Left ventricle myocardium inferior (tissue), 1 donor: ENCODE measurements at places on chromosomes 7 and 10. TPM values are rescaled to one million over a fixed set of nuclear protein-coding genes. Genes with fewer than 3 reads are reported as not detected.

DNA sequence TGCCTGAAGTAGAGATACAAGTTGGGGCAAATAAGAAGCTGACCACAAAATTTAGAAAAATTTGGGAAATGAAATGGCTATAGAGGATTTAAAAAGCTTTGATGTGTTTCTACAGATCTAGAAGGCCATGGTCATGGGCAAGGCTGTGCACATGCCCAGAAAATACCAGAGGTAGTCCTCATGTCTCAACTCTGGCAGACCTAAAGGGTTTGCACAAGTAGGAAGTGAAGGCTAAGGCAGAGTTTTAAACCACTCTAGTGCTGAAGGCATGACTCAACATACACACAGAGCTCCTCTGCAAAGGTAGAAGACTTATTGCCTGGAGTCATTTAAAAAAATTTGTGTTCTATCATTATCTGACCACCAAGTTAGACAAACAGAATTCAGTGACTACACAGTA is 364.6 kb downstream of the CCSER2 start:
- H3K4me1 ChIP-seq = no peaks in the 10 kb centered on the region
- H3K27me3 ChIP-seq = peaks cover 5% of the 10 kb centered on the region
- no peak overlapping the region for H3K27ac ChIP-seq
- no peaks in the 10 kb centered on the region for H3K36me3 ChIP-seq
- no peak overlapping the region for H3K4me3 ChIP-seq

DNA sequence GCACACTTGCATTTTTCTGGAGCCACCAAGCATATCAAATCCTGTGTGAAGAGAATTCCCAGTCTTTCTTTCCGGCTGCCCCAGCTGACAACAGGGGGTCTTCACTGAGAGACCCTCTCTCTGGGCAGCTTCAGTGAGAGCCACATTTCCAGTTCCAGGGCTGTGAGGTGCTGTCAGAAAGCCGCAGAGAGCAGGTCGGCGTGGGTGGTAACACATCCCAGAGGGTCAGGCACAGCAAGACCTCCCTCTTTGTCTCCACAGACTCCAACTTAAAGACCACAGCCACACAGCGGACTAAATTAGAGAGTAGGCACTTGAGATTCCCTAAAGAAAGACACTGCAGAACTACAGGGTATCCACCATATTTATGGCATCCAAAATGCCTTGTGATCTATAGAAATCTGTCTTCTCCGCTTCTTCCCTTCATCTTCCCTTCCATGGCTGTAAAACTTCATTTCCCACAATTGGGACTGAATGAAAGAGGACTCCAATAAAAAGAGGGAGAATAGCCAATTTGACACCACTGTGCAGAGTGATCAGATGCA is 116.0 kb upstream of the C7orf33 start:
- H3K4me1 ChIP-seq = no peaks in the 10 kb centered on the region
- DNase-seq = no peak
- peaks cover 52% of the 10 kb centered on the region for H3K27me3 ChIP-seq
- H3K4me3 ChIP-seq = no peak overlapping the region

DNA sequence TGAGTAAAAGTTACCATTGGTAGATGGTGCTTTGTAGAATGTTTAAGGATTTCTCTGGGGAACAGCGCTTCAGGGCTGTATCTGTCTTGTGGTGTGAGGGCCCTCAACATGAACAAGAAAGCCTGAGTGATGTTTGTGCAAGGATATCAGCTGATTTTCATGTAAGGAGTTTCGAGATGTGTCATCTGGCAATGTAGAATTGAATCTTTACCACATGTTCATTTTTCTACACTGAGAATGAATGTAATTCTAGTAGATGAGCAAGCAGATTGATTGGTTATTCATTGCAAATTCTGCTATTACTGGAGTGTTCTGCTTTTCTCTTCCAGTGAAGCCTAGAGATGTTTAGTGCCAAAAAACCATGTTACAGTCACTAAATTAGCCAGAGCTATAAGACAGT is 87.7 kb downstream of the ST7 start:
- no peaks in the 10 kb centered on the region for H3K36me3 ChIP-seq
- H3K27me3 ChIP-seq = no peaks in the 10 kb centered on the region
- DNase-seq = no peak
- no peak overlapping the region for H3K27ac ChIP-seq
- H3K4me3 ChIP-seq = no peak overlapping the region

Gene HOGA1
- 47.1 TPM for total RNA-seq

DNA sequence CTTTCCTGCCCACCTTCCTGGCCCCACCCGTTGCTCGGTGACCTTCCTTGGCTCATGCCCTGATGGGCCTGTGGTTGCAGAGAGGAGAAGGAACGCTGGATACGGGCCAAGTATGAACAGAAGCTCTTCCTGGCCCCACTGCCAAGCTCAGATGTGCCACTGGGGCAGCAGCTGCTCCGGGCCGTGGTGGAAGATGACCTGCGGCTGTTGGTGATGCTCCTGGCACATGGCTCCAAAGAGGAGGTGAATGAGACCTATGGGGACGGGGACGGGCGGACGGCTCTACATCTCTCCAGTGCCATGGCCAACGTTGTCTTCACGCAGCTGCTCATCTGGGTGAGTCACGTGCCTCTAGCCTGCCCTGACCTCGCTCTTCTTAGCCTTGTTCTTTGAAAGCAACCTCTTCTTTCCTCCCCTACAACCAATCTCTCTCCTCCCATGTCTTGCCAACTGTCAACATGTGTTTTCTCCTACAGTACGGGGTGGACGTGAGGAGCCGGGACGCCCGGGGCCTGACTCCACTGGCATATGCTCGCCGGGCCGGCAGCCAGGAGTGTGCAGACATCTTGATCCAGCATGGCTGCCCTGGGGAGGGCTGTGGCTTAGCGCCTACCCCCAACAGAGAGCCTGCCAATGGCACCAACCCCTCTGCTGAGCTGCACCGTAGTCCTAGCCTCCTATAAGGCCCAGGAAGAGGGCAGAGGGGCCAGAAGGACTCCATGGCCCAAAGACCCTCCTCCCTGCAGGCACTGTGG is 24.1 kb downstream of the GBX1 start:
- H3K27ac ChIP-seq = peak overlapping the region; percentile 48
- H3K4me1 ChIP-seq = peaks cover 23% of the 10 kb centered on the region
- peaks cover 26% of the 10 kb centered on the region for H3K36me3 ChIP-seq
- no peak for DNase-seq
- H3K4me3 ChIP-seq = no peak overlapping the region
- no peaks in the 10 kb centered on the region for H3K27me3 ChIP-seq

Gene SRRM3
- 6.1 TPM for total RNA-seq

DNA sequence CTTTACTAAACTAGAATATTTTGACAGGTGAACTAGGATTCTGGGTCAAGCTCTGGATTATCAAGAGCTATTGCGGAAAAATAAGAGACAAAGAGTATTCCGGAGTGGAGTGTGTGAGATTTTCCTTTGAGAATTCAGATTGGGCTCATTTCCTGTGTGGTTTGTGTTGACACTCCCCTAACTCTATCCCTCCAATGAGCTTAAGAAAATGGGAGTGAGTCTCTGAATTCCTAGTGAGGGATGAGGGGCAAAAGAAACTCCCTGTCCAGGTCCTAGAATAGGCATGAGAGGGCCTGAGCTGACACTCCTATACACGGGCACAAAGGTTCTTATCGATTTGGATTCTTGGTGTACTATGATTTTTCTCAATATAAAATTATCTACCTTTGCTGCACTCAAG is 10.2 kb downstream of the KLF14 start:
- H3K4me1 ChIP-seq = peaks cover 4% of the 10 kb centered on the region
- no peak overlapping the region for H3K27ac ChIP-seq
- no peaks in the 10 kb centered on the region for H3K36me3 ChIP-seq
- DNase-seq = no peak

DNA sequence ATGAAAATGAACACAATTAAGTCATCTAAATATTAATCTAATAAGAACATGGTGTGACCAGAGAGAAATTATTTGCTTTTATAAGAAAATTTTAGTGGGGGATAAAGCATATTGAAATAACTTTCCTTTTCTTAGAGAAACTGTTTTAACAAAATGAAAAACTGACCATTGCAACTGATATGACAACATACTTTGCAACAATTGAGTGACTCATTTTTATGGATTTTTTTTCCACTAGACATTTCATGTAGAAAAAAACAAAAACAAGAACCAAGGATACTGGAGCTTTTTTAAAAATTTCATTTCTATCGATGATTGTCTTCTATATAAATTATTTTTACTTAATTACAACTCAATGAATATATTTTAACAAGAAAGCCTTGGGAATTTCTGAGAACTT is 90.0 kb downstream of the C1GALT1 start:
- DNase-seq = no peak
- H3K36me3 ChIP-seq = no peaks in the 10 kb centered on the region
- no peaks in the 10 kb centered on the region for H3K4me1 ChIP-seq
- H3K4me3 ChIP-seq = no peak overlapping the region
- no peak overlapping the region for H3K27ac ChIP-seq

Gene PRR15
- total RNA-seq = not detected

Gene CDHR1
- 0.41 TPM for total RNA-seq

GRCh38 chr10:55870186-55870585 is 490.9 kb downstream of the ZWINT start:
- H3K36me3 ChIP-seq = no peaks in the 10 kb centered on the region
- no peak for DNase-seq
- H3K27ac ChIP-seq = no peak overlapping the region
- H3K27me3 ChIP-seq = no peaks in the 10 kb centered on the region
- no peak overlapping the region for H3K4me3 ChIP-seq

GRCh38 chr7:151408498-151408838 is 1.4 kb downstream of the WDR86 start:
- H3K4me3 ChIP-seq = peak overlapping the region; percentile 68
- peak overlapping the region; percentile 38 for H3K27ac ChIP-seq
- no peaks in the 10 kb centered on the region for H3K36me3 ChIP-seq
- peaks cover 26% of the 10 kb centered on the region for H3K4me1 ChIP-seq

DNA sequence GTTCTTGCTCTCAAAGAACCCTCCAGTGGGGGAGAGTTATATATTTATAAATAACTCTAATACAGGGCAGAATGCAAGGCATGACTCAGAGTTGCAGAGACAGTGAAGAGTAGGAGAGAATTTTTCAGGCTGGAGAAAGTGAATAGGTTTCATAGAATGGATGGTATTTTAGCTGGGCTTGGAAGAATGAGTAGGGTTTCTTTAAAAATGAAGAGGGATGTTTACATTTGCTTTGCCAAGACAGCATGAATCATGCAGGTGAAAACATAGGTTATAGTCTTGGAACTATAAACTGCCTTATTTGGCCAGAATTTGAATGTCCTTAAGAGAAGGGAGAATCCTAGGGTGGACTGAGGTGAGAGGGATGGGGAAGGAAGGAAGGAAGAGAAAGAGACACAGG is 124.8 kb downstream of the CPED1 start:
- H3K36me3 ChIP-seq = peaks cover 3% of the 10 kb centered on the region
- no peak overlapping the region for H3K4me3 ChIP-seq
- no peak for DNase-seq
- H3K4me1 ChIP-seq = no peaks in the 10 kb centered on the region
- H3K27me3 ChIP-seq = no peaks in the 10 kb centered on the region
- no peak overlapping the region for H3K27ac ChIP-seq

Gene CAMK2B
- 98.0 TPM for total RNA-seq

DNA sequence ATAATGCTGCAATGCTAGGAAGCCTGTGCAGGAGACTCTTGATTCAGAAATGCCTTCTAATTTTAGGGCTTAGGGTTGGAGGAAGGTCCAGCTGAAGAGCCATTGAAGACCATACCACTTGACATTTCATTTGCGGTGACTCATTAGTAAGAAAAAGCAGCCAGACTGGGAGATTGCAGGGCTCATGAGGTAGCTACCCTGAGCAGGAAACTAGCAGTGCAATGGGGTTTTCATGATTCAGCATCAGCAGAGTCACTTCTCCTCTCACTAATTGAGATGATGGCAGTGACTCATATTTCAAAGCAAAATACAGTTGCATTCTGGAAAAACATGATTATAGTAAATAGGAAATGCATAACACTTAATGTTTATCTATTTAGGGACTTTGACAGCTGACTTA is 434.1 kb downstream of the DNAJB9 start:
- H3K27ac ChIP-seq = no peak overlapping the region
- no peaks in the 10 kb centered on the region for H3K4me1 ChIP-seq
- no peaks in the 10 kb centered on the region for H3K36me3 ChIP-seq
- no peaks in the 10 kb centered on the region for H3K27me3 ChIP-seq
- H3K4me3 ChIP-seq = no peak overlapping the region

GRCh38 chr7:2510909-2511768 is 8.4 kb upstream of the LFNG start:
- H3K4me3 ChIP-seq = no peak overlapping the region
- H3K27ac ChIP-seq = peak overlapping the region; percentile 42
- H3K27me3 ChIP-seq = no peaks in the 10 kb centered on the region

- H3K27me3 ChIP-seq = no peaks in the 10 kb centered on the region
- peak within 1 kb of the TSS; percentile 42 for H3K4me3 ChIP-seq
- DNase-seq = no peak
- H3K4me1 ChIP-seq = peaks cover 6% of the 10 kb centered on the region
- peak within 1 kb of the TSS; percentile 71 for H3K27ac ChIP-seq
- no peaks in the 10 kb centered on the region for H3K36me3 ChIP-seq
Measured at GRCh38 chr10:5404208-5405041, at the start of gene TUBAL3. TUBAL3 (minus strand) TSS chr10:5404828; CDS start chr10:5404792, 36 bp downstream.
